ENCODE measurements at places on chromosomes 7 and 10. TPM values are rescaled to one million over a fixed set of nuclear protein-coding genes. Genes with fewer than 3 reads are reported as not detected.

GRCh38 chr10:132066812-132067211 lies 1.1 kb downstream of the JAKMIP3 start:
- DNase-seq: no peak

GRCh38 chr7:65798111-65799075 lies 74.5 kb upstream of the VKORC1L1 start:
- no peak for DNase-seq

DNA sequence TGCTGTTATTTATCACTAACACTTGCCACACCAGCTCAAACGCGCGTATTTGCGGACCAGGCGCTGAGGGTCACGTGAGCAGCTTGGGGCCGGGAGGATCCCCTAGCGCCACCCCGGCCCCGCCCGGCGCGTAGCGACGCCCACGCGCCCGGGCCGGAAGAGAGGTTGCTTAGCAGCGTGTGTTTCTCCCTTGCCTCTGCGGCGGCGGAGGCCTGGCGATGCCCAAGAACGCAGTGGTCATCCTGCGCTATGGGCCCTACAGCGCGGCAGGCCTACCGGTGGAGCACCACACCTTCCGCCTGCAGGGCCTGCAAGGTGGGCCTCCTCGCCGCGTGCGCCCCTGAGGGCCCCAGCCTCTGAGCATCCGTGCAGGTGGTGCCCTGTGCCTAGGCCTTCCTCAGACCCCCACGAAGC lies at the start of gene C10orf53:
Gene C10orf53 (plus strand): TSS at position 172 of the 414 bp plus-strand sequence. CDS start 47 bp downstream, at position 219.
- no peak for DNase-seq

- DNase-seq: no peak
These were observed 11.9 kb downstream of the HECW1 start for GRCh38 chr7:43124388-43124787.

DNA sequence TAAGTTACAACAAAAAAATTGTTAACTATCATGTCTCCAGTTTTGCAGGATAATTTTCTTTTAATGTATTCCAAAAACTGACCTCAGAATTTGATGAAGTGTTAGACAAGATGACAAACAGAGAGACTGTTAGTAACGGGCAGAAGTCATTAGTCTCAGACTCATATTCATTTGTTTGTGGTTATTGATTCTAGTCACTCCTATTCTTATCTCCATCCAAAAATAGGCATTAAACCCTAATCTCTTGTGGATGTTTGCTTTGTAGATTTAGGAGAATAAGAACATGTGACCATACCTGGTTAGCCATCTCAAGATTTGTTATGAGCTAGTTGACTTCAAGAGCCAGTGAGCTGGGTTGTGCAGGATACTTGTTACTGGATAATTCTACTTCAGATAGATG lies 261.1 kb downstream of the AUTS2 start:
- DNase-seq: no peak

DNA sequence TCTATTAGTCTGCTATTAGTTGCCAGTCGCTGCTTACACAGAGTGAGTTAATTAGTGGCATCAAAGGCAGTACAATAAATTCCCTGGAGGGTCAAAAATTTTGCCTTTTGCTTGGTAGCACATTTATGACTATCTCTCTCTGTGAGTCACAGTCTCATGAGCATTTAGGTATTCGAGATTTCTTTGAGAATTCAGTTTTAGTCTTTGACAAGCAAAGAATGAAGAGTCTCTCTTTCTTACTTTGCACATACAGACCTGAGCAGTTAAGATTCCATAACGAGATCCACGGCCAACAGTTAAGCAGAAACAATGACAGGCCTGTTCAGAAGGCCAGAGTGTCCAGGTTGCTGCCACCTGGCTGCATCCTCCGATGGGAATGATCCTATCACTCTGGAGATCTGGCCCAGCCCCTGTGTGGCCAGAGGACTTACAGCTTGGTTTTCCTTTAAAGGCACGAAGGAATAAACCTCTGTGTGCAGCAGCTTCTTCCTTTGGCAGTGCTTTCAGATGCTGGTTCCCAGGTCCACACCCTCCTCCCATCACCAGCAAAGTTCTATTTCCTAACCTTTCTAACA lies 80.6 kb downstream of the GLI3 start:
- DNase-seq: no peak

DNA sequence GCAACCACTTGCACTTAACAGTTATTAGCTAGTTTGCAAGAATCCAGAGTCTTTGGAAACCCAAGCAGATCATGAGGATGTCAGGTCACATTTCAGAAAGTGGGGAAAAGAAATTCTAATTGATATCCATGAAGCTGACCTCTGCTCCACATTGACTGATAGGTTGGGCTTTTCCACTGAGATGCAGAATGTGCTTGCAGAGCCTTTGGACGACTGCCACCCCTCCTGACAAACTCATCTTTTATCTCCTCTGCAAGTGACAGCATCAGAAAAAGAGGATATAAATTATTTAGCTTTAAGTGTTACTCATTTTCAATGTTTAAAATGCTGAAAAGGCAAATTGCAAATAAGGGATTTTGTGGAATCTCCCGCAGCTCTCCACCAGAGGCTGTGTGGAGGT lies 75.3 kb downstream of the C10orf90 start:
- no peak for DNase-seq

DNA sequence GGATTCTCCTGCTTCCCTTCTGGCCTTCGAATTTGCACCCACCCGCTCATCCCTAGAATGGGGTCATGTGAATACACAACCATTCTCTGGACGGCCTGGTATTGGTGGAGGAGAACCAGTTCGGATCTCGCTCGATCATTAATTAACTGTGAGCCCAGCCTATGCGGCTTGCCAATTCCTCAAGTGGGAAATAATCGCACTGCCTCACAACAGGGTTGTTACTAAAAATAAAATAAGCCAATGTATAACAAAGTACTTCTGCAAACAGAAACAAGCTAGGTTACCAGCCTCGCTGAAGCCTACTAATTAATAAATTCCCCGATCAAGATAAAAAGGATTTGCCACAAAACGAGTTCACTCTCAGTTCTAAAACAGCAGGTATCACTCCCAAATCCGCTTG lies 16.2 kb downstream of the CTBP2 start:
- no peak for DNase-seq

- no peak for DNase-seq
These were observed at the start of gene PLCE1 for GRCh38 chr10:93993782-93994437. TSS of gene PLCE1 (plus strand) at chr10:93993931. CDS start at chr10:94031047, 37,116 bp downstream.

- DNase-seq: no peak
These were observed 505.5 kb downstream of the XPNPEP1 start for GRCh38 chr10:109417803-109418202.

DNA sequence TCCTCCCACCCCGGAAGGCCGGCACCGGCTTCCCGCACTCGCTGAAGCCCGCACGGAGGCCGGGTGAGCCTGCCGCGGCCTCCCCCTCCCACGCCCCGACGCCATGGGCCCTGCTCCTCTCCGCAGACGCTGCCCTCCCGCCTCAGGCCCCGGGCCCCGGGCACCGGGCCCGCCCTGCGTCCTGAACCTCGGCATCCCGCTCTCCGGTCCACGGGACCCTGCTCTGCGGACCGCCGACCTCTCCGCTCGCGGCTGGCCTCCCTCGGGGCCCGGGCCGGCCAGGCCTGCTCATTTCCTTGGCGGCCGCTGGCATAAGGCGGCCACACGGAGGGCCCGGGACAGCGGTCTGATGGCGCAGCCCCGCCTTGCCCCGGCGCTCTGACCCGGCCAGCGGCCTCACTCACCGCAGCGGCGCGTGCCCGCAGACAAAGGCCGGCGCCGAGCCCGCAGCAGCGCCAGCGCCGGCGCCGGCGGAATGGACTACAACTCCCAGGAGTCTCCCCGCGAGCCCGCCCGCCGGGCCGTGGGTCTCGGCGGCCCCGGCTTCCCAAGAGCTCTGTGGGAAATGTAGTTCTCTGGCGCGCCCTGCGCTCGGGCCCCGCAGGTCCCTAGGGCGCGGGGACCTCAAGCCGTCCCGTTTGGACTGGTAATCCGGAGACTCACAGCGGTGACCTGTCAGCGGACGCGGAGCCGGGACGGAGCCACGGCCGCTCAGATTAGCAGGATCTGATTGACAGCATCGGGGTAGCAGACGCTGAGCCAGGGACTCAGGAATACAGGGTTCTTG lies at the start of gene ZNF32:
Gene ZNF32 (minus strand): TSS at position 484 of the 787 bp plus-strand sequence. CDS start 2,748 bp downstream, outside the sequence.
- DNase-seq: no peak

GRCh38 chr10:89351412-89351779 lies 23.6 kb downstream of the IFIT3 start:
- DNase-seq: no peak

DNA sequence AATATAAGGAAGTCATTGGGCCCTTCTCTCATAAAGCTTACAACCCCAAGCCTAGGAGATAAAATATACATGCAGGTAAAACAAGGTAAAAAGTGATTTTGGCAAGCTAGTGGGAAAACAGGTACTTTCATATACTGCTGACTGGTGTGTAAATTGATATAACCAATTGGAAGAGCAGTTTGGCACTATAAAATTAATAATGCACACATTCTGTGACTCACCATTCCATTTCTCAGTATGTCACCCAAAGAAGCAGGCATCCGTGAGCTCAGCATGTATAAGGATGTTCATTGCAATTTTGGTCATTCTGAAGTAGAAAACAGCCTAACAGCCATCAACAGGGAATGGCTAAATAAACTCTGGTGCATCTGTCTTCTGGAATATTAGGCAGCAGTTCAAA lies 2.9 kb downstream of the MACROH2A2 start:
- DNase-seq: no peak

DNA sequence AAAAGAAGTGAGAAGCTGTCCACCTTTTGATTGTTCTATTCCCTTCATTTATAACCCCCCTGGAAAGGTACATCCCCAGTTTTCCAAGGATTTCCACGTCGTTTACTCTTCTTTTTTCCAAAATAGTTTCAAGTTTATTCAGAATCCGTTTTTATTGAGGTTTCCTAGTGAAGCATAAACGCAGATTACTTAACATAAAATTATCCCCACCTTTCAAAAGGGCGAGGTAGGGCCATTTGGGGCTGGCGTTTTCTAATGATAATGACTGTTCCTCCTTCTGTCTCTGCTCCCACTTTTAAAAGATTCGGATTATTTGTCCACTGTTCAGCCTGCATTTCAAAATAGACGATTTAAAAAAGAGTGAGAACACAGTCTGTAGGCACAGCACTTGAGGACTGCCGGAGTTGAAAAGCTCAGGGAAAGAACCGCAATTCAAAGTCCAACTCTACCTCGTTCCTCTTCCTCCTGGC lies 165.2 kb upstream of the PPP1R3A start:
- DNase-seq: no peak

DNA sequence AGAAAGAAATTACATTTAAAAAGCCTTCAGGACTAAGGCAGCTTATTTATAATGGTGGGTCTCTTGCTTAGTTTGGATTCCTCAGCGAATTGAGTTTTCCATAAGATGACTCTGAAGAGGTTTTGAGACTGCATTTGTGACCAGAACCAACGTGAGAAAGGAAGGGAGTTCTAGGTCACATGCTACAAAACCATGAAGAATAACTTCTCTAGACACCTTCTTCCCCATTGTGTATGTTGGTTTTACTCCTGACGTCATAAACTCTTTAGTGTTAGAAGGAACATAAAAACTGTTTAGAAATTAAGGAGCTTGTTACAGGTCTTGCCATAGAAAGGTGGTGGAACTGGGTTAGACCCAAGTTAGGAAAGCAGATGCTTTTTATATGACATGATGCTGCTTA lies 11.1 kb downstream of the PTPN12 start:
- no peak for DNase-seq

DNA sequence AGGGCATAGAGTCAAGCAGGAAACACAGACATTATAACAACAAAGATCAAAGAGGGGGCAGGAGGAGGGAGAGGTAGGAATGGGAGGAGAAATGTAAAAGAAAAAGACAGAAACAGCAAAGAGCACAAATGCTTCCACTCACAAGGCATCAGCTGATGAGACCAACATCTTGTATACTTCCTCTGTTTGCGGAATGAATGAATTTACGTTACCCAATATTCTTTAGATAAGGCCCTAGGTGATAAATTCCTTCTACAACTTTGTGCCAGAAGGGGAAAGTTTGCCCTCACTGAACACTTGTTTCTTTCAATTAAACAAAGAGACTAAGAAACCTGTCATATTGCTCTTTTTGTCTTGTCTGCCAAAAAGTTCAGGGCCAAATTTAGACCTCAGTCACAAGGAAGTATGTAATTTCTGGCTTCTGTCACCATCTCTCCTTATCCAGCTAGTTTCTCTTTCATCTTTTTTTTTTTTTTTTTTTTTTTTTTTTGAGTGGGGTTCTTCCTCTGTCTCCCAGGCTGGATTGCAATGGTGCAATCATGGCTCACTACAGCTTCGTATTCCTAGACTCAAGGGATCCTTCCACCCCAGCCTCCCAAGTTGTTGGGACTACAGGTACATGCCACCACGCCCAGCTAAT lies 116.4 kb upstream of the NANOS1 start:
- DNase-seq: no peak

GRCh38 chr7:115635876-115636275 lies 394.7 kb downstream of the TFEC start:
- DNase-seq: no peak

DNA sequence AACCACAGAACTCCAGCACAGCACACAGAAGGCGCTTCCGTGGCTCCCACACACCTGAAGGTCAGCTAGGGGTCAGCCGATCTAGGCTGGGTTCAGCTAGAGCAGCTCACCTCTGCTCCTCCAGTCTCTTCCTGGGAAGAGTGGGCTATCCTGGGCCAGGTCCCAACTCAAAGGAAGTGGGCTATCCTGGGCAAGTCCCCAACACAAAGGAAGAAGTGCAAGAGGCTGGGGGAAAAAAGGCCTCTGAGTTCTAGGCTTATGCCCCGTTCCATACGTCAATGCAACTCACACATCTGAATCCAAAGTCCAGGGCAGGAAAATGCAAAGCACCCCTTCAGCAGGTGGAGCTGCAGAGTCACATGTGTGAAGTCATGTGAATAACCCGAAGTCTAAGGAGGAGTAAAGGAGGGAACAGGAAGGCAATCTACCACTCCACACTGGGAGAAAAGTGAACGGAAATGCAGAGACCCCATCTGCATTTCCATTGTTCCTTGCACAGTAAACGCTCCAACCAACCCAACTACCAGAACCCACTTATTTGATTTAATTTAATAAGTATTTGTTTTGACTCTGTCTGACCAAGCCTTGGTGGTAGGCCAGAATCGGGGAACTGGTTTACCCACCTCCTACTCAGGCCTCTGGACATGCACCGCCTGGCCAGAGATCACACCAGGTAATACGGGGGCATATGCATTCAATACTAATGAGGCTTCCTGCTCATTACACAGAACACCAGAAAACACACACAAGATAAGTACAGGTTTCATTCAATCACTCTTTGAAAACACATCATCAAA lies 95.5 kb upstream of the RNF32 start:
- DNase-seq: no peak

GRCh38 chr7:90387470-90388240 lies 15.6 kb upstream of the CLDN12 start:
- no peak for DNase-seq

GRCh38 chr7:112648781-112649180 lies 141.4 kb downstream of the TMEM168 start:
- no peak for DNase-seq

- DNase-seq: no peak
These were observed 349.7 kb upstream of the COBL start for GRCh38 chr7:51666266-51666665.

- no peak for DNase-seq
These were observed 606.2 kb downstream of the PCDH15 start for GRCh38 chr10:54194806-54195205.

- no peak for DNase-seq
These were observed 178.4 kb downstream of the CRPPA start for GRCh38 chr7:16242920-16243319.

DRGX gene
- polyA plus RNA-seq: not detected

FAM241B gene
- polyA plus RNA-seq: 8.3 TPM

LRGUK gene
- polyA plus RNA-seq: 0.45 TPM

LDB3 gene
- not detected for polyA plus RNA-seq

DPYSL4 gene
- 7.4 TPM for polyA plus RNA-seq

RSPH10B gene
- 0.03 TPM for polyA plus RNA-seq

TMEM196 gene
- not detected for polyA plus RNA-seq

AQP1 gene
- polyA plus RNA-seq: 0.17 TPM

PAPOLB gene
- polyA plus RNA-seq: not detected

PDK4 gene
- not detected for polyA plus RNA-seq

BMPR1A gene
- 14.3 TPM for polyA plus RNA-seq
